Renal cortex interstitium (tissue), 15 donors: ENCODE measurements at places on chromosomes 1 and 21.
A peak's percentile ranks its signal among the peaks of the same experiment; 100 is the strongest.

- DNase-seq, result no peak
Measured at GRCh38 chr1:191831572-191831971, 326.7 kb upstream of the RGS18 start.

DNA sequence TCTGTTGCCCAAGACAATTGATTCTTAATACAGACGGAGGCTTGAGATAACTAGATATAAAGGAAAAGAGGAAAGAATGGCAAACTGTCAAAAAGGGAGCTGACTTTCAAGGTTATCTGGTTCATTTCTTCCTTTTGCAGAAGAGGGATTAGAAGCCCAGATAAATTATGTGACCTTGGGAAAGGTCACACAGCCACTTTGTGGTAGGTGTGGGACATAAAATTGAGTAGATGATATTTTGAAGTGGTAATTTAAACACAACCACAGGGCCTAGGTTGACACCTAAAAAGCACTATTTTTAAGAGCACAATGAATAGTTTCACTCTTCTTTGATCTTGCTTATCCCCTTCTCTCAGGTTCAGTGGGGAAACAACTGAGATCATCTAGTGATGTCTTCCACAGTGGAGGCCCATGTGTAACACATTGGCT lies 16.9 kb upstream of the KIAA0040 start:
- no peak for DNase-seq

DNA sequence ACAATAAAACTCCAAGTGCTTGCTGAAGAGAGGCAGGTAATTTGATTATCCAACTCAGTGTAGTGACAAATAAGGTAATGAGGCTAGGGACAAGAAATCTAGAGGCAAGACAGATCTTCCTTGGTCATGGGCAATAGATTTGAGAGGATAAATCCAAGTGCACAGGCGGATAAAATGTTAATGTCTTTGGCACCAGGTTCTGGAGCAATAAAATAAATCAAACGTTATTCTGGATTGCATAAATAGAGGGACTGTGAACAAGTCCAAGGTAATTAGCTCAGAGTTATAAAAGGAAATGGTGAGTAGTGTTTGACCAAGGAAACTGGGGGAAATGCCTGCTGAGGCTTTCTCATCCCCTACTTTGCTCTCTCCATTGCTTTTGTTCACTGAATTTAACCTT lies 329.3 kb upstream of the PROX1 start:
- DNase-seq, result no peak

GRCh38 chr21:17139696-17140095 lies 373.1 kb upstream of the CXADR start:
- no peak for DNase-seq

DNA sequence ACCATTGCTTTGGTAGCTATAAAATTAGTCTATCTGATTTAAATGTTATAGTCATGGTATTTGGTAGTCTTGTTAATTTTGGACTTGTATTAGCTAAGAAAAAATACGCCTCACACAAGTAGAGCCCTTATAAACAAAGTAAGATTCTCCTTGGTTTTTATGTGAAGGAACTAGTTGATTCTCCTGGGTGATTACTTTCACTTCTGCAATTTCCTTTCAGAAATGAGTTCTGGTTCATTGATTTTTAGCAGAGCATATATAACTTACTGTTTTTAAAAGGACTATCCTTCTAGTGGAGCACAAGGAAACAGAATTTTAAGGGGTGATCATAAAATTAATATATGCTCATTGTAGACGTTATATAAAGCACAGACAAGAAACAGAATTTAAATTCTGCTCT lies 120.1 kb downstream of the BACH1 start:
- DNase-seq, result no peak

DNA sequence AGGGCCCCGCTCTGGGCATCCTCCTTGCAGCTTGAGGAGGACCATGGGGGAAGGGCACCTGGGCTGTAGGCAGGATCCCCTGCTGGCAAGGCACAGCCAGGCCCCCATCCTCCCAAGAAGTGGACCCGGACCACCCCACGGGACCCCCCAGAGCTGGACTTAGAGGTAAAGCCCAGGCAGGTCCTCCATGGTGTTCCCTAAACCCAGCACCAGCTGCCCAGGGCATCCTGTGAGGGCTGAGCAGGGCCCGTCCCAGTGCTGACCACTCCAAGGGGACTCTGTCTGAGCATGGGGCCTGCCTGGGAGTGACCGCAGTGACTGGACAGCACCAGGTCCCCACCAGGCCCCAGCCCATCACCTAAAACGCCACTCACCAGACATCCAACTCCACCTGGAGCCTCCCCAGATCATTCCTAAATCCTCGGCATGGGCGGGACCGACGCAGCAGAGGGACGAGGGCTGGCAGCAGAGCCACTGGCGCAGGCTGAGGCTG lies 21.3 kb downstream of the COL6A2 start:
- DNase-seq, result no peak

DNA sequence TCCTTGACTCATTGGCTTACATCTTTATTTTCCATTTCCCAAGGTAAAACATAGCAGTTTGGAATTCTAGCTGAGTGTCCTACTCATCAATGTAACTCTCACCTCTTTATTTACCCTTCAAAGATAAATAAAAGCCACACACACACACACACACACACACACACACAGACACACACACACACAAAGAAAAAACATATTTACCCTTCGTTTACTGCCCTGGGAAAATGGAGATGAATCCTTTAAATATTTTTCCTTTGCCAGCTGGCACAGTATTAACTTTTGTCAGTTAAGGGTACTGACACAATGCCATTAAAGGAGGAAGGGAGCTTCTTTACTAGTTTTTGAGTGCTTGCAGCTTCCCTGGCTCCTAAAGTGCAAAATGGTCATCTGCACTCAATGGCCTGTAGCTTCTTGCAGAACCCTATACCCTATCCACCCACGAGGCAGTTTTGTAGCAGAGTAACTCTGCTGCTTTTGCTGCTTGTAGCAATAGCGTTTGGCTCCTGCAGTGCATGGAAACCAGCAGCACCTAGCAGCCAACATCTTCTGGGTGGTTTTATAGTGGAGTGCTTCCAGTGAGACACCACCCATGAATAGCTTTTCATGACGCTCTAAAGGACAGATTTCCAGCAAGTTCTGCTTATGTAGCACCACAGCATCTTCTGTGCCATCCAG lies 103.7 kb downstream of the HS2ST1 start:
- no peak for DNase-seq

DNA sequence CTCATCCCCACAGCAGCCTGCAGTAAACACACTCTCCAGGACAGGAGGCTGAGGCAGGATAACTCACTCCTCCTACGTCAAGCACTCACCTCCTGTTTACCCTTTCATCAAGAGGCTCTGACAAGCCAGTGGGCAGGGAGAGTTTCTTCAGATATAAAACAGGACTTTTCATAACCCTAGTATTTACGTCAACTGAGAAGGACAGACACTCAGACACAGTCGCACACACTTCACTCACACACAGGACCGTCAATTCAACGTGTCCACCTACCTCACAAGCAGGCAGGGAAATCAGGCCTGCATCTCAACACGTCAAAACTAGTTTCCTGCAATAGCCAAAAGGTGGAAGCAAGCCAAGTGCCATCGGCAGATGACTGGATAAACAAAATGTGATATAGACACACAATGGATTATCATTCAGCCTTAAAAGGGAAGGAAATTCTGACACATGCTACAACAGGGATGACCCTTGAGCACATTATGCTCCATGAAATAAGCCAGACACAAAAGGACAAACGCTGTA lies 48.6 kb downstream of the ITPKB start:
- DNase-seq, result no peak

- DNase-seq, result peak; percentile 45
Measured at GRCh38 chr1:212514056-212514614, 81.4 kb downstream of the NENF start.

DNA sequence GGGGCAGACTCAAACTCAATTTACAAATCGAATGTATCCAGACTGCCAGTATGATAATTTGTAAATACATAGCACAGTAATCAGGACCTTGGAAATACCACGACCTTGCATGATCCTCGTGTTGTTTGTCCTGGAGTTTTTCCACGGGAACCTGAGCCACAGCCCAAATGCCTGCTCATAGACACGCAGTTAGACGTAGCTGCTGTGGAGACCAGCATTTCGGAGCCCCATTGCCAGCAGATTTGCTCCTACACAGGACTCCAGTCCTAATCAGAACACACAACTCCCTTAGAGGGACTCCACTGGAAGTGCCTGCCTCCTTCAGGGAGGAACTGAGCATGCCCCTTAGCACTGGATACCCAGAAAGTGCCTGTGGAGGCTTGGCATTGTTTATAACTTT lies 163.2 kb downstream of the GALNT2 start:
- DNase-seq, result no peak

DNA sequence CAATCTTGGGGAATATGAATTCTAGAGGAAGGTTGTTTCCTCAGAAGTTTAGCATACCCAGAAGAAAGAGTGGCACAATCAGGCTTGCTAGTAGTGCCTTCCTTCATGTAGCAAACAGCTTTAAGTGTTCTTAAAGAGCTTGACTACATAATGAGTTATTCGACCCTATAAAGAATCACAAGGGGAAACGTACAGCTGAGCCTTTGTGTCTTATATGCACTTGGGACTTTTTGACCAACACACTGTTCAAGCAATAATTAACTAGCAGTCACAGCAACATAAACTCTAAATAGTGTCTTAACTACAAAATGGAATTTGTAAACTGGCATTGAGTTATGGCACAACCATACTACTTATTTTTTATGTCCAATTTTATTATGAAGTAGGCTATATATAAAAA lies 86.1 kb downstream of the TTLL7 start:
- no peak for DNase-seq

GRCh38 chr1:26046246-26047095 lies 553 bp upstream of the SLC30A2 start:
- no peak for DNase-seq

- DNase-seq, result no peak
Measured at GRCh38 chr1:218164111-218164929, 120.8 kb upstream of the RRP15 start.

- DNase-seq, result no peak
Measured at GRCh38 chr1:39084191-39084590, 58.0 kb downstream of the NDUFS5 start.

DNA sequence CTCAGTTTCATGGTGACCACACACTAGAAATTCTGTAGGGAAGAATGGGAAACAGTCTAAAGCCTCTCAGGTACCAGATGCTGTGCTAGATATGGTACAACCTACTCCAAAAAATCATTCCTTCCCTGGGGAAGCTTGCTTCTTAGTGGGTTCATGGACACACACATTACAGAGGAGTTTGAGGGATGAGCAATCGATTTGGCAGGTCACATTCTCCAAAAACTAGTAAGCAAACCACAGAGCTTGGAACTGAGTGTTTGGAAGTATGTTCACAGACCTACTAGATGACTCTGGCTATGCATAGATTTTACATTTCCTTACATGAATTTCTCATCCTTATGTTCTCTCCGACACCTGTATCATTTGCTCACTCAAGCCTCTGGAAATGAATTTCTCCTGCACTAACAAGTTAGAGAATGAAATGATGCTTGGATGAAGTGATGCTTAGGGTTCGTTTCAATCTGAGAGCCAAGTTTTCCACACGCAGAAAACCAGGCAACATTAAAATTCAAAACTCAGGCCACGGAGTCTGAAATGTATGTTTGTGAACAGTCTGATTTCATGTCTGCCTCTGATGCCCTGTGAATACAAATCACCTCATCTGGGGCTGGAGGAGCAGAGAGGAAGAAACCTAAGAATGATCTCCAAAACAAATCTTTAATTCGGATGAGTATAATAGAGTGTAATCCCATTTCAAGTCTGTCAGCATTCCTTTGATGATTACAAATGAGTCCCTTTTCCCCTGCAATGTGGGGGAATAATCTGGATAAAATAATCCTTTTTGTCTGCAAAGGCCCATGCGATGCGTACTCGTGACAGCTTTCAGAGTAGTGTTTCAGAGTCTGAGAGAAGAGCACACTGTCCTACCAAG lies 11.0 kb downstream of the EVA1C start:
- DNase-seq, result no peak

GRCh38 chr1:9196129-9197040 lies 38.2 kb upstream of the H6PD start:
- no peak for DNase-seq

- DNase-seq, result peak; percentile 1
Measured at GRCh38 chr21:21101911-21102310, 103.7 kb downstream of the NCAM2 start.

- DNase-seq, result no peak
Measured at GRCh38 chr21:31218830-31219608, 125.0 kb downstream of the TIAM1 start.

DNA sequence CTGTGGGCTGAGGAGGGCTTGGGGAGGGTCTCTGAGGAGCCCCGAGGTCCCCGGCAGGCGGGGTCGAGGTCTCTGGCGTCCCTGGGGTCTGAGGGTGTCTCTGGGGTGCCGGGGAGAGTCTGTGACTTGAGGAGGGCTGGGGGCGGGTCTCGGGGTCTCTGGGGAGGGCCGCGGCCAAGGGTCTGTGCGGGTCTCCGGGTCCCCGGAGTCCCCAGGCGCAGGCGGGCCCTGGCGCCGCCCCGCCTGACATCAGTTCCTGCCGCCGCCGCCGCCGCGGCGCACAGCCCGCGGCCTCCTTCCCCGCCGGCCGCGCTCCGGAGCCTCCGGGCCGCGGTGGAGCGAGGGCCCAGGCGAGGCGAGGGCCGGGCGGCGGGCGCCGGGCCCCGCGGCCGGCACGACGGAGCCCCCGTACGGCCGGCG lies at the start of gene PLEKHM2:
TSS of gene PLEKHM2 (plus strand) at position 279 of the 420 bp plus-strand sequence. CDS start 239 bp downstream, outside the sequence.
- DNase-seq, result no peak

DNA sequence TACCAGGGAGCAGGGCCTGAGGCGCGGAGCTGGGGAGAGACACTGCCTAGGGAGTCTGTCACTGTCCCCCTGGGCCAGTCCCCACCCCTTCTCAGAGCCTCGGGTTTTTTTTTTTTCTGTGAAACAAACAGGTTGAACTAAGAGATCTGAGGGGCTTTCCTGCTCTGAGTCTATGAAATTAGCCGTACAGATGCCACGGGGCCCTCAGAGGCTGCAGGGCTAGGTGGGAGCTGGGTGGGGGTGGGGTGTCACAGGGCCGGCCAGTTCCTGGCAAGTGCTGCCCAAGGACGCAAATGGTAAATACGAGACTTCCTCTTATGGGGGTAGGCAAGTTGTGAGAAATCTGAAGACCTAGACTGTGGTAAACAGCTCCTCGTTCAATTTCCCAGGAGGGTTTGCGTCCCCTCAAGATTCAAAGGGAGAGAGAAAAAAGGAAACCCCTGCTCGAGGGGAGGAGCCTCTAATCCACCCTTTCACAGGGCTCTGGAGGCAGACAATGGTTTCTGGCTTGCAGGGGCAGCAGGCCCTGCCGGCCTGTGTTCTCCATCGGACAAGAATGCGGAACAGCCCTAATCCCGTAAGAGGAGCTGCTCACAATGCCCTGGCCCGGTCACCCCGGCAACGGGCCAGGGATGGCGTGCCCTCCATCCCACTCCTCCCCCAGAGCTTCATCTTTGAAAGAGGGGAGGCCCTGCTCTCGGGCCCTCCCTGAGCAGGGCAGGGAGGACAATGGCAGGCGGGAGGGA lies 7.8 kb downstream of the NUAK2 start:
- DNase-seq, result no peak

GRCh38 chr1:8905582-8906191 lies 27.2 kb upstream of the ENO1 start:
- DNase-seq, result no peak
